ENCODE measurements at places on chromosomes 5 and 9. TPM values are rescaled to one million over a fixed set of nuclear protein-coding genes. Genes with fewer than 3 reads are reported as not detected.

IL9 gene
- total RNA-seq = not detected

FAXDC2 gene
- total RNA-seq = 0.84 TPM

SLC45A2 gene
- total RNA-seq = not detected

PRRX2 gene
- total RNA-seq = not detected

MATR3 gene
- 151 TPM for total RNA-seq
